Endothelial cell of umbilical vein (primary cell): ENCODE measurements at places on chromosomes 2 and 18. TPM values are rescaled to one million over a fixed set of nuclear protein-coding genes. Genes with fewer than 3 reads are reported as not detected.

ARMC9 gene
- total RNA-seq = 19.3 and 24.2 TPM in 2 replicates

GRCh38 chr2:229133155-229133772, 137.8 kb downstream of the PID1 start:
- no peaks in the 10 kb centered on the region for H3K36me3 ChIP-seq
- H3K27ac ChIP-seq = no peak overlapping the region
- no peak overlapping the region for H3K4me3 ChIP-seq
- H3K27me3 ChIP-seq = no peaks in the 10 kb centered on the region
- no peaks in the 10 kb centered on the region for H3K4me1 ChIP-seq

SLC4A5 gene
- 0.97 and 1.2 TPM in 2 replicates for total RNA-seq

- H3K36me3 ChIP-seq = no peaks in the 10 kb centered on the region
- no peak overlapping the region for H3K4me3 ChIP-seq
- DNase-seq = no peak
- peaks cover 43% of the 10 kb centered on the region for H3K4me1 ChIP-seq
These were observed 3.5 kb upstream of the FAM124B start for GRCh38 chr2:224405412-224405811.

- no peak for DNase-seq
- H3K4me1 ChIP-seq = no peaks in the 10 kb centered on the region
- no peak overlapping the region for H3K27ac ChIP-seq
- no peak overlapping the region for H3K4me3 ChIP-seq
These were observed 49.7 kb upstream of the AGAP1 start for GRCh38 chr2:235444101-235444597.

DNA sequence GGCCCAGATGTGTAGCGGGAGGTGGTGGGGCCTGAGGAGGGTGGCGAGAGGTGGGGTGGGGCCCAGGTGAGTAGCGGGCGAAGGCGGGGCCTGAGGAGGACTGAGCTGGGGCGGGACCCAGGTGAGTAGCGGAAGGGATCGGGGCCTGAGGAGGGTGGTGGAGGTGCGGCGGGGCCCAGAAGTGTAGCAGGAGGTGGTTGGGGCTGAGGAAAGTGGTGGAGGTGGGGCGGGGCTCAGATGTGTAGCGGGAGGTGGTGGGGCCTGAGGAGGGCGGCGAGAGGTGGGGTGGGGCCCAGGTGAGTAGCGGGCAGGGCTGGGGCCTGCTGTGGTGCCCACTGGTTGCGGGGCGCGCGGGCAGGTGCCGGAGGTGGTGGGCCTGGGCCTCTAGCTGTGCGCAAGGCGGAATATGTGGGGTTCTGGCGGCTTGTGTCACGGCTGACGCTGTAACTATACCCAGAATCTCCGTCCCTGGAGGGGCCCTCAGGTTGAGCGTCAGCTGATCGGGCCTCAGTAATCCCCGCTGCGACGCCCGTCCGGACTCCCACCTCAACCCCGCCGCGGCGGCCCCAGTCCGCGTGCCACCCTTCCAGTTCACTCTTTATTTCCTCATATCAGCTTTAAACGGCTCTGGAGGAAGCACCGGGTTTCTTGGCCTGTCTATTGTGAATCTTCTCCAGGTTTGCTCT, 866 bp upstream of the SF3B6 start:
- H3K36me3 ChIP-seq = peaks cover 10% of the 10 kb centered on the region
- peak overlapping the region; percentile 92 for H3K4me3 ChIP-seq
- peaks cover 12% of the 10 kb centered on the region for H3K4me1 ChIP-seq
- H3K27me3 ChIP-seq = no peaks in the 10 kb centered on the region
- no peak overlapping the region for H3K27ac ChIP-seq
- DNase-seq = peak; percentile 30

DNA sequence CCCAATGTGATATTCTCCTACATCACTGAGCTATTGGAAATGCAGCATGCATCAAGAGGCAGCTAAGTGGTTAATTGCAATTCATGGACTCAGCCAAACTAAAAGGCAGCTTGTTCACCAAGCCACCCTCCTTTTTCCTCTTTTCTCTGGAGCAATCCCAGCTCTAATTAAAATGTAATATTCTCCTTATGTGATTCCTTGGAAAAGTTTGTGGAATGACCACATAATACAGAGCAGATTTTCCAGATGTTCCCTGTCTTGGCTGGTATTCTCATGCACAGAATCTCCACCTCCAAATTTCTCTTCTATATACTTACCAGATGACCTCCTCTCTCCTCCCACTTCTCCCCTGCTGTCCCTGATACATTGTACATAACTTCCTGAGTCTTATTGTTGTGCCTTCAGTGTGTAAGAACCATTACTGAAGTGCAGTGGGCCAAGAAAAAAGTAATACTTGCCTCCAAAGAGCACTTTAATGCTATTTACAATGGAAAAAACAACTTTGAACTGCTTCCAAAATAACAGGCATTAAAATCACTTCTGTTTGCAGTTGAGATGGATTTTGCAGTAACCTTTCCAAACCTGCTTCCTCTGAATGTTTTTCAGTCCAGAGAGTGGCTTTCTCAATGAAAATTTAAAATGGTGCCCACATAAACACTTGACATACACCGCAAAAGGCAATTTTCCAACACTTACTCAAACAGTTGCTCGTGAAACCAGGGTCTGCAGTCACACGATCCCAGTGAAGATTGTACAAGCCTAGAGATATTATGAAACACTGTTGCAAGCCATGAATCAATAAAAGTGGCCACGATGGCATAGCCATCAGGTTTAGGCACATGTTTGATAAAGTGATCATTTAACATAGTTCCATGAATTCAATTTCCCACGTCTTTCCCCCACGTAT, 258.0 kb downstream of the MTX2 start:
- DNase-seq = peak; percentile 83
- H3K4me1 ChIP-seq = peaks cover 1% of the 10 kb centered on the region
- H3K27ac ChIP-seq = no peak overlapping the region
- H3K4me3 ChIP-seq = no peak overlapping the region
- H3K36me3 ChIP-seq = no peaks in the 10 kb centered on the region

KCNG2 gene
- total RNA-seq = not detected in 2 replicates

DNA sequence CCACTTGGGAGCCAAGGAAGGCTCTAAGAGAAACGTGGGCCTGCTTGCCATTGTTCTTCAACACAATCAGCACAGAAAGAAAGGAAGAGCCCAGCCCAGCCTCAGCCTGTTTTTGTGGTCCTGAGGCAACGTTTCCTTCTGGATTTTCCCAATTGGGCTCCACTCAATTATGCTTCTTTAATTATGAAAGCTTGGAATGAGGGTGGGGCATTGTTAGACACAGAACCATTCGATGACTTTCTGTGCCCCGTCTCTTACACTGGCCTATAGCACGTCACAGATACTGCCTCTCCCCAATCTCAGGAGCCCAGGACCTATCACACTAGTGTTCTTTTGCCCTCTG, 207.4 kb downstream of the ZFP36L2 start:
- H3K27me3 ChIP-seq = peaks cover 2% of the 10 kb centered on the region
- no peak overlapping the region for H3K4me3 ChIP-seq
- DNase-seq = no peak
- H3K4me1 ChIP-seq = no peaks in the 10 kb centered on the region
- no peak overlapping the region for H3K27ac ChIP-seq

- H3K27ac ChIP-seq = no peak overlapping the region
- no peak for DNase-seq
- H3K4me1 ChIP-seq = no peaks in the 10 kb centered on the region
- no peaks in the 10 kb centered on the region for H3K27me3 ChIP-seq
- H3K4me3 ChIP-seq = no peak overlapping the region
These were observed 30.4 kb upstream of the ALLC start for GRCh38 chr2:3627500-3628100.

DNA sequence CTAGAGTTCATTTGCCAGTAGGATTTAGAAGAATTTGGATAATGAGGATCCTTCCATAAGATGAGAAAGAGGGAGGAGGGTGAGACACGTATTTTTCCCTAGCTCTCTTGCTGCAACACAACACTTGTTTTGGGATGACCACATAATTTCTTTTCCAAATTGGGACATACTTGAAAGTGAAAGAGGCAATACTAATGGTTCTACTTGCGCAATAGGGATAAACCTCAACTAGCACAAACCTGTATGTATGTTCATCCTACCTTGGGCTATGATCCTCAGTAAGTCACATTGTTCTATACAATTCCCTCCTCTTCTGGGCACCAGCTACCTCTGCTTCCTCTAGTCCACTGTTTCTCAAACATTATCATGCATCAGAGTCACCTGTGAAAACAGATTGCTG, 1208.8 kb upstream of the LRRTM1 start:
- no peaks in the 10 kb centered on the region for H3K27me3 ChIP-seq
- H3K4me3 ChIP-seq = no peak overlapping the region

IL1B gene
- total RNA-seq = not detected in 2 replicates

DNA sequence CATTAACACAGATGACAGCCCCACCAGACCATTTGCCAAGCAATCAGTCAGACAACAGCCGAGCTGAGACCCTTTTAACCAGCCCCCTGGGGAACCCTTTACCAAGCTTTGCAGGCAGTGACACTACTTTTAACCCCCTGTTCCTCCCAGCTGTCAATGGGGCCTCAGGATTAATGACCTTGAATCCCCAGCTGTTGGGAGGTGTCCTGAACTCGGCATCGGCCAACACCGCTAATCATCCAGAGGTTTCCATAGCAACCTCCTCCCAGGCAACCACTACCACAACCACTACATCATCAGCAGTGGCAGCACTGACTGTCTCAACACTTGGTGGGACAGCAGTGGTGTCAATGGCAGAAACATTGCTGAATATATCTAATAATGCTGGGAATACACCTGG, 160.9 kb upstream of the EPC2 start:
- no peaks in the 10 kb centered on the region for H3K36me3 ChIP-seq
- H3K27me3 ChIP-seq = no peaks in the 10 kb centered on the region
- H3K27ac ChIP-seq = no peak overlapping the region
- no peak for DNase-seq
- no peak overlapping the region for H3K4me3 ChIP-seq
- H3K4me1 ChIP-seq = no peaks in the 10 kb centered on the region

ASTL gene
- total RNA-seq = not detected in 2 replicates

DNA sequence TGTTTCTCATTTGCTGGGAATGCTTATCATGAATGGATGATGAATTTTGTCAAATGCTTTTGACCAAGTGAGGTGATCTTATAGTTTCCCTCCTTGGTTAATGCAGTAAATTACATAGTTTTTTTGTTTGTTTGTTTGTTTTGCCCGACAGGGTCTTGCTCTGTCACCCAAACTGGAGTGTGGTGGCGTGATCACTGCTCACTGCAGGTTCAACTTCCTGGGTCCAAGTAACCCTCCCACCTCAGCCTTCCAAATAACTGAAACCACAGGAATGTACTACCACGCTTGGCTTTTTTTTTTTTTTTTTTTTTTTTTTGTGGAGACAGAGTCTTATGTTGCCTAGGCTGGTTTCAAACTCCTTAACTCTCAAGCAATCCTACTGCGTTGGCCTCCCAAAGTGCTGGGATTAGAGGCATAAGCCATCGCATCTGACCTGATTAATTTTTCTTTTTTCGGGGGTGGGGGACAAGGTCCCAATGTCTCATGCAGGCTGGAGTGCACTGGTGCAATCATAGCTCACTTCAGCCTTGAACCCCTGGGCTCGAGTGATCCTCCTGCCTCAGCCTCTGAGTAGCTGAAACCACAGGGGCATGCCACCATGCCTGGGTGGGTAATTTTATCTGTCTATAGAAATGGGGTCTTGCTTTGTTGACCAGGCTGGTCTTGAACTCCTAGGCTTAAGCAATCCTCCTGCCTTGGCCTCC, 48.6 kb downstream of the SMAD2 start:
- H3K4me1 ChIP-seq = no peaks in the 10 kb centered on the region
- no peak overlapping the region for H3K4me3 ChIP-seq
- no peaks in the 10 kb centered on the region for H3K36me3 ChIP-seq
- no peak overlapping the region for H3K27ac ChIP-seq
- no peak for DNase-seq
- no peaks in the 10 kb centered on the region for H3K27me3 ChIP-seq

GRCh38 chr2:127087791-127088495, 19.0 kb downstream of the BIN1 start:
- no peak for DNase-seq
- H3K27ac ChIP-seq = no peak overlapping the region
- no peak overlapping the region for H3K4me3 ChIP-seq
- no peaks in the 10 kb centered on the region for H3K36me3 ChIP-seq
- peaks cover 26% of the 10 kb centered on the region for H3K4me1 ChIP-seq
- no peaks in the 10 kb centered on the region for H3K27me3 ChIP-seq

MDH1B gene
- 0.51 TPM in 1 of 2 replicates, not detected in the other for total RNA-seq

DNA sequence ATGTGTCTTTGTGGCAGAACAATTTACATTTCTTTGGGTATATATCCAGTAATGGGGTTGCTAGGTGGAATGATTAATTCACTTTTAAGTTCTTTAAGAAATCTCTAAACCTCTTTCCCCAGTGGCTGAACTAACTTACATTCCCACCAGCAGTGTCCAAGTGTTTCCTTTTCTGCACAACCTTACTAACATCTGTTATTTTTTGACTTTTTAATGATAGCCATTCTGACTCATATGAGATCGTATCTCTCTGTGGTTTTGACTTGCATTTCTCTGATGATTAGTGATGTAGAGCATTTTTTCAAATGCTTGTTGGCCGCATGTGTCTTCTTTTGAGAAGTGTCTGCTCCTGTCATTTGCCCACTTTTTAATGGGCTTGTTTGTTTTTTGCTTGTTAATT, 43.1 kb upstream of the PTH2R start:
- no peak overlapping the region for H3K27ac ChIP-seq
- peak; percentile 7 for DNase-seq
- no peaks in the 10 kb centered on the region for H3K4me1 ChIP-seq

- H3K27me3 ChIP-seq = no peaks in the 10 kb centered on the region
- peak; percentile 90 for DNase-seq
- peaks cover 6% of the 10 kb centered on the region for H3K36me3 ChIP-seq
- peak overlapping the region; percentile 45 for H3K27ac ChIP-seq
- no peak overlapping the region for H3K4me3 ChIP-seq
- peaks cover 28% of the 10 kb centered on the region for H3K4me1 ChIP-seq
These were observed 40.4 kb upstream of the MTIF2 start for GRCh38 chr2:55309446-55309845.

DNA sequence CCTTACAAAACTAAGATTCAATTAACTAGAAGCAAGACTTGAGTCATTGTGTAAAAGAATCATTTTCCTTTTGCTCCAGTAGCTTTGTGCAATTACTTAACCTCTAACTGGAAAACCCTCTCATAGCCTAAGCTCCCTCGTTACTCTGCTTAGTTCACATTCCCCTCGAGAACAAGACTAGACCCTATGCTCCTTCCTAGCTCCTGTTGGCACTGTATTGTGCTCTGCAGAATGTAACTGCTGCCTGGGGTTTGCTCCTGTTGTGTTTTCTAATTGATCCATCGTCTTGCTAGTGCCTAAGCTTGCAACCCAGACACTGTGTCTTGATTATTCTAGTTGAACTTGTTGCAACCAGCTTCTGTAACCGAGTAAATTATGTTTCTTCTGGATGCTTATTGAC, 347.0 kb downstream of the ZNF804A start:
- no peaks in the 10 kb centered on the region for H3K27me3 ChIP-seq
- no peak for DNase-seq
- H3K36me3 ChIP-seq = no peaks in the 10 kb centered on the region
- H3K4me3 ChIP-seq = no peak overlapping the region
- H3K27ac ChIP-seq = no peak overlapping the region
- no peaks in the 10 kb centered on the region for H3K4me1 ChIP-seq

FAM110C gene
- total RNA-seq = not detected in 2 replicates

DNA sequence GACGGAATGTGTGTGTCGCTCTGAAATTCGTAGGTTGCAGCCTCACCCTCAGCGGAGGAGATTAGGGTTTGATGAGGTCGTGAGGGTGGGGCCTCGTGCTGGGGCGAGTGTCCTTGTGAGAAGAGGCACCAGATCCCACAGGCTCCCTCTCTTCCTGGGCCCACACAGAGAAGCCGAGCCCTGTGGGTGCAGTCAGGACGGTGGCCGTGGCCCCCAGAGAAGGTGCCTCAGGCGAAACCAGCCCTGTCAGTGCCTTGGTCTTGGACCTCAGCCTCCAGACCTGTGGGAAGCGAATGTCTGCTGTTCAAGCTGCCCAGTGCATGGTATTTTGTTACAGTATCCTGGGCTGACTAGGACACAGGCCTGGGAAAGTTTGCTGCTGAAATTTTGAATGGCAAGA, 108.0 kb upstream of the ALKAL2 start:
- DNase-seq = no peak
- H3K4me1 ChIP-seq = no peaks in the 10 kb centered on the region
- H3K27me3 ChIP-seq = no peaks in the 10 kb centered on the region

UPP2 gene
- not detected in 2 replicates for total RNA-seq
